CD4-positive, alpha-beta memory T cell (primary cell): ENCODE measurements at places on chromosomes 11 and 22. TPM values are rescaled to one million over a fixed set of nuclear protein-coding genes. Genes with fewer than 3 reads are reported as not detected.
A peak's percentile ranks its signal among the peaks of the same experiment; 100 is the strongest.

GRCh38 chr11:32809313-32809712 lies 14.9 kb upstream of the CCDC73 start:
- no peaks in the 10 kb centered on the region for H3K36me3 ChIP-seq
- no peaks in the 10 kb centered on the region for H3K4me1 ChIP-seq
- no peak overlapping the region for H3K27ac ChIP-seq
- H3K27me3 ChIP-seq = no peaks in the 10 kb centered on the region

- DNase-seq = no peak
- H3K36me3 ChIP-seq = no peaks in the 10 kb centered on the region
- H3K27me3 ChIP-seq = no peaks in the 10 kb centered on the region
- H3K4me1 ChIP-seq = no peaks in the 10 kb centered on the region
- H3K27ac ChIP-seq = no peak overlapping the region
- no peak overlapping the region for H3K4me3 ChIP-seq
These were observed 65.6 kb upstream of the CRYBB3 start for GRCh38 chr22:25134028-25134427.

GRCh38 chr11:112103446-112103845 lies 16.8 kb downstream of the SDHD start:
- no peak for DNase-seq
- H3K36me3 ChIP-seq = peaks cover 5% of the 10 kb centered on the region
- no peak overlapping the region for H3K4me3 ChIP-seq
- no peak overlapping the region for H3K27ac ChIP-seq
- no peaks in the 10 kb centered on the region for H3K4me1 ChIP-seq

Gene USP28
- 17.2 TPM for total RNA-seq

DNA sequence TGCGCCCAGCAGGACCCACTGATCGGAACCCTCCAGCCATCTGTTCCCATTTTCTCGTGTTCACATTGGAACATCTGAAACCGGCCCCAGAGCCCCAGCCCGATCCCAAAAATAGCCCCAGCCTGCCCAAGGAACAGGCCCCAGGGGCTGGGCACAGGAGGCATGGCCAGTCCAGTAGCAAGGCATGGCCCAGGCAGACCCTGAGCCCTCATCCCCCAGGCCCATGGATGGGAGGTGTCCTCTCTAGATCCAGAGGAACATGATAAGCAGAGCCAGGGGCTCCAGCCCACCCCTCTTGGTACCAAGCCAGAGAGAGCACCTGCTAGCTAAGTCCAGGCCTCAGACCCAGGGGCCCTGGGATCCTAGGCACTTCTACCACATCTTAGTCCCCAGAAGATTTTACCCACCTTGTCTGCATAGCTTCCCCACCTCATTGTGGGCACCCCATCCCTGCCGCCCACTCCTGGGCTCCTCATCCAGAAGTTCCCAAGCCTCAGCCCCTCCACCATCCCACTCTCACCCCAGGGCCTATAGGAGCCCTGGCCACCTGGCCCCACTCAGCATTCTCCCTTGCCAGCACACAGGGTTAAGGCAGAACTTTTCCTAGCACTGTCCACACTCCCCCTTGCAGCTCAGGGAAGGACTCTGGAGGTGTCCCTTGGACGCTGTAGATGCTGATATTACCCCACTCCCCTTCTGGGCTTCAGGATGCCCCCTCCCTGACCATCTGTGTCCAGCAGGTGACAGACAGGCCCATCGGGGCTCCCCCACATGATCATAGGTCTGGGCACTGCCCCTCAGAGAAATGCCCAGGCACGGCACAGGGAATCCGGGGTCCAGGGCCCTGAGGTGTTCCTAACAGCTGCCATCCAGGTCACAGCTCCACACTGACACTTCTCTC lies 9.5 kb downstream of the BCL9L start:
- DNase-seq = no peak
- no peaks in the 10 kb centered on the region for H3K36me3 ChIP-seq
- peak overlapping the region; percentile 99 for H3K27ac ChIP-seq
- peaks cover 97% of the 10 kb centered on the region for H3K4me1 ChIP-seq

Gene ZNF215
- total RNA-seq = not detected

DNA sequence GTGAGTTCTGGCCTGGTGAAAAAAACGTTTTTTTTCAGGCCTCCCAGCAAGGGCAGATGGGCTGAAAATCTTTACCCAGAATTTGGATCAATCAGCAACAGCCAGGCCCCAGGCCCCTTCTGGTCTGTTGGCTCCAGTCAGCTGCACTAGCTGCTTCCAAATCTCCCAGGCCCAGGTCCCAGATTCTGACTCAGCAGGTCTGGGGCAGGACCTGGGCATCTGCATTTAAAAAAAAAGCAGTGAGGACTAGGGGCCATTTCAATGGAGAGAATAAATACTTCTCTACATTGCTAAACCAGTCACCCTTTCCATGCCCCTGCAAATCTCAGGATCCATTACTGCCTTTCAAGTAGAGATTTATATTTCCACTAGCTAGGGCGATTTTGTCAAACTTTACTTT lies 4.3 kb downstream of the SLC15A3 start:
- no peaks in the 10 kb centered on the region for H3K36me3 ChIP-seq
- H3K27ac ChIP-seq = no peak overlapping the region
- H3K27me3 ChIP-seq = peaks cover 9% of the 10 kb centered on the region
- no peak for DNase-seq

Gene FXYD6
- not detected for total RNA-seq
